ENCODE measurements at places on chromosomes 3 and 15.

- DNase-seq = no peak
Measured at GRCh38 chr15:70669966-70670658, 93.2 kb downstream of the UACA start.

GRCh38 chr3:150736903-150737832 is 25.8 kb downstream of the SIAH2 start:
- DNase-seq = no peak

DNA sequence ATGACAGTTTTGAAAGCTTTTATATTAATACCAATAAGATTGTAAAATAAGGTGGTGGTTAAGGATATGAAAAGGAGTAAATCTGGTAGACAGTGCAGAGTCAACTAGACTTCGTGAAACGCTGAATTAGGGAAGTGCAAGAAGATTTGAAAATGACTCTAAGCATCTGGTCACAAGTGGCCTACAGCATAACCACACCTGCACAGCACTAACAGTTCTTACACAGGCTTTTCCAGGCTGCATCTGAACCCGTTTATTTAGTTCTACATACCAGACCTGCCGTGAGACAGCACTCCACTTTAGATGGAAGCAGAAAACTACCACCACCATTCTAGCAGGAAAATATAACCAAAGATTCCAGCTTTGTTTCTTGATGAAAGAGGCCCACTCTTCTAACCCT is 1.9 kb downstream of the DMXL2 start:
- DNase-seq = no peak

DNA sequence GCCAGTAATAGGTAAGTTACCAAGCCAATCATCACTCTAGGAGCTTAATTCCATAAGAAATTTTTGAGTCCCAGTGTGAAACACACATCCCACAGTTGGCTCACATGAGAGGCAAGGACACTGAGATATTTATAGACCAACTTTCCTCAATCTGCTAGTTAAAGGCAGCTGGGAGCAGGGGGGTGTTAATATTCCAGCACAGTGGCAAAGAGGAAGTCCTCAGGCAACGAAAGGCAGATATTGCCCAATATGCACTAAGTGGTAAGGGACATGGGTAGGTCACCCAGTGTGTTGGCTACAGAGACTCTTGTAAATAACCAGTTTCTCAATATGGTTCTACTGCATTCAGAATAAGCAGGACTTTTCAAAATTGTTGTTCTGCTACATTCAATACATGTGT is 61.0 kb downstream of the TOP2B start:
- no peak for DNase-seq

DNA sequence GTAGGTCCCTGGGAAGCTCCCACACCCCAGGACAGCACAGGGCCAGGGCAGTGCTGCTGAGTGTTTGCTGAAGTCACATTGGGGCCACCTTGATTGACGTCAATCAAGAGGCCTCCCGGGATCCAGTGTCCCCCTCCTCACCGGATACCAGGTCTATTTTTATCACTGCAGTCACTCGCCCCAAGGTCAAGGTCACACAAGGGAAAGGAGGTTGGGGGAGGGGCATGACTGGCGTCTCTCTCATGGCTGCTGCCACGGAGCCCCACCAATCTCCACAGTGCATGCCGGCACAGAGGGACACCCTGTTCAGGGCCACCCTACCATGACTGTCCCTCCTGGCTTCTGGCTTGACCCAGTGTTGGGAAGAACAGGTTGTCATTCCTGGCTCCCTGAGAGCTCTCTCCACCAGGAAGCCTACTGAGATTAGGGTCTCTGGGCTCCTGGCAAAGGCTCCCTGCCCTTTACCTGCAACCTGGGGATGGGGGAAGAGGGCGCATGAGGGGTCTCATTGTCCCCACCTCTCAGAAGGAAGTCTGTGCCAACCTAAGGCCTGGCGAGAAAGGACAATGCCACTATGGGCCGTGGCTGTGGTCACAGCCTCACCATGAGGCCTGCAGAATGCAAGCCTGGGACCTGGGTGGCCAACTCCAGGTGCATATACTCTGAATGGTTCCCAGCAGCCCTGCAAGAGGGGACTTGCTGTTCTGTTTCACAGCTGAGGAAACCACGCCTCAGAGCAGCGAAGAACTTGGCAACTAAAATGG is 1.5 kb downstream of the MYL3 start:
- DNase-seq = no peak

DNA sequence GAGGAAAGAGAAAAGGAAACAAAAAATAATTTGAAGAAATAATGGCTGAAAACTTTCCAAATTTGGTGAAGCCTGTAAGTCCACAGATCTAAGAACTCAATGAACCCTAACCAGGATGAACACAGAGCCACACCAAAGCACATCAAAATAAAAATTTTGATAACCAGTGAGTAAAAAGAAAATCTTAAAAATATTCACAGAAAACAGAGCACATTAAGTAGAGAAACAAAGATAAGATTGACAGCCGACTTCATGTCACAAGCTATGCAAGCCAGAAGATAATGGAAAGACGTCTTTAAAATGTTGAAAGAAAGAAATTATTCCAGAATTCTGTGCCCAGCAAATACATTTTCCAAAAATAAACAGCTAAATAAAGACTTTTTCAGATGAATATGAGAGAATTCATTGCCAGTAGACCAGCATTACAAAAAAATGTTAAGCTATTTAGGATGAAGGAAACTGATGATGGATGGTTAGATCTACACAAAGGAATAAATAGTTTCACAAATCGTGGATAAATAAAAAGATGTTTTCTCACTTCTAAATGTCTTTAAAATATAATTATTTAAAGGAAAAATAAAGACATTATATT is 140.2 kb upstream of the SKOR1 start:
- no peak for DNase-seq

GRCh38 chr3:123432832-123433523 is 15.9 kb downstream of the ADCY5 start:
- DNase-seq = no peak

All from stimulated activated CD8-positive, alpha-beta memory T cell treated with anti-CD3 and anti-CD28 coated beads, Interleukin-7, amount 100 ng/mL, for 1 hour (primary cell).